ENCODE measurements at places on chromosomes 6 and 20.

DNA sequence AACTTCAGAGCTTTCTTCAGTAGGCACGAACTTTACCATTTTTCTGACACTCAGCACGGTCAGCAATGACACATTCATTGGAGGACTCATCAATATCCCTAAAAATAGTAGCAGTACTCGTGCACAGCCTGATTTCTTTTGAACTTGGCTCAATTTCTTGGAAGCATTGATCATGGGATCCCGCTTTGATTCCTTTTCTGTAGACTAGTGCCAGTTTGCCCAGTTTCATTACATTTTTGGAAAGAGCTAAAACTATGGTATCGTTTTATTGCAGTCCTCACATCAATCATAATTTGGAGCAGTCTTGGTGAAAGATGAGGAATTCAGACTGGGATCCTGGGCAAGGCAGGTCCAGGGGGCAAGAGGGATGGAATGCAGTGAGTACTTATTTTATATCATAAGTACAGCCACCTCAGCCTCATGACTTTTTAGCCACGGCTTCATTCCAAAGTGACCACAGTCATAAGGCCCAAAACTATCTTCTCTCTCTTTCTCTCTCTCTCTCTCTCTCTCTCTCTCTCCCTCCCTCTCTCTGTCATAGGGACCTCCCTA lies 170.9 kb upstream of the AKAP12 start:
- DNase-seq: no peak

GRCh38 chr20:17950670-17951069 lies 17.9 kb downstream of the SNX5 start:
- DNase-seq: no peak

GRCh38 chr20:37734228-37734985 lies 40.6 kb downstream of the CTNNBL1 start:
- DNase-seq: no peak

- no peak for DNase-seq
Measured at GRCh38 chr20:62336329-62336728, 30.8 kb downstream of the LAMA5 start.

- DNase-seq: no peak
Measured at GRCh38 chr6:164010441-164011103, 596.1 kb downstream of the QKI start.

GRCh38 chr6:15608396-15608795 lies 54.4 kb downstream of the DTNBP1 start:
- DNase-seq: no peak

- peak; percentile 95 for DNase-seq
Measured at GRCh38 chr6:47358440-47359225, 48.9 kb upstream of the TNFRSF21 start.

DNA sequence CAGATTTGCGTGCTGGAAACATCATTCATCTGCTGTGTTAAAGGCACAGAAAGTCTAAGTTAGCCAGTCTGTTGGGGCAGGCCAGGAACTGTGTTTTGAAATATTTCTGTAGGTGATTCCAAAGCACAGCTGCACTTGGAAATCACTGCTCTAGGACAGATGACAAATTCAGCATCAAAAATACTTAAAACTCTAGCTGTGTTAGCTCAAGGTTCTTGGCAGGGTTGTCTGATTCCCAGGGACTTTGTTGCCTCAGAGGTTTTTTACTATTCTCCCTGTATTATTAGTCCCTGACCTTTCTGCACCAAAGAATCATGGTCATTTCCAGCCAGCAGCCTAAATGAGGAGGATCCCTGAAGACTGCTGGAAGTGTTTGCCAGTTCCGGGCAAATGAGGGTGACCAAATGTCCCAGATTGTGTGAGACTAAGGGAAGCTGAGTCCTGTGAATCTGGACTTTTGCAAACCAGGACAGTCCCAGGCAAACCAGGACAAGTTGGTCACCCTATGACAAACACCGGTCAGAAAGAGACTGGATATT lies 84.3 kb upstream of the TMEM30A start:
- DNase-seq: no peak

- no peak for DNase-seq
Measured at GRCh38 chr6:104653781-104654180, 205.9 kb downstream of the HACE1 start.

DNA sequence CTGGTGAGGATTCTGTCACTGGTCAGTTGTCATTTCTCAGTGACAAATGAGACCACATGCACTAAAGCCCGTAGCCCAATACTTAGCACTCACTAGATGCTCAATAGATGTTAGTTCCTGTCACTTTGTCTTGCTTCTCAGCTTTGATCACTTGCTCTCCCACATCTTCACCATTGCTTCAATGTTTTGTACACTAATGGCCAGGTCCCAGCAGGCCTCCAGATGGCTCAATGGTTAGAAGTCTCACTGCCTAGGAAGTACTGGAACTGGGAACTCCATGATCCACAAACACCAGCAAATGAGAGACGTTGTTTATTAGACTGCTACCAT lies 502.8 kb upstream of the JARID2 start:
- DNase-seq: no peak

DNA sequence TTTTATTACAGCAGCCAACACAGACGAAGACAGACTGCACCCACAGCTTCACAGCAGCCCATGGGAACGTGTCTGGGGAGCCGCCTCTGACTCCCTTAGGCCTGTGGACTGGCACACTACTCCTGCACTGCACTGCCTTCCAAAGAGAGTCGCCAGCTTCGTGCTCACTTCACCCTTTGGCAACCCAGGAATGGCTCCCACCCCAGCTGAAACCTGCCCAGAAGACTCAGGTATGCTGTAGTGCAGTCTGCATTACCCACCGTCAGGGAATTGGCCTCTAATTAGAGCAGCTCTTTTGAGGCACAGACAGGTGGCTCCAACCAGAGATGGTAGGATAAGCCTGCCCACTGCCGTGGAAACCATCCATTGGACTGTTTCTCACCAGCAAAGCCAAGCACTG lies 39.9 kb upstream of the FRMD1 start:
- DNase-seq: no peak

DNA sequence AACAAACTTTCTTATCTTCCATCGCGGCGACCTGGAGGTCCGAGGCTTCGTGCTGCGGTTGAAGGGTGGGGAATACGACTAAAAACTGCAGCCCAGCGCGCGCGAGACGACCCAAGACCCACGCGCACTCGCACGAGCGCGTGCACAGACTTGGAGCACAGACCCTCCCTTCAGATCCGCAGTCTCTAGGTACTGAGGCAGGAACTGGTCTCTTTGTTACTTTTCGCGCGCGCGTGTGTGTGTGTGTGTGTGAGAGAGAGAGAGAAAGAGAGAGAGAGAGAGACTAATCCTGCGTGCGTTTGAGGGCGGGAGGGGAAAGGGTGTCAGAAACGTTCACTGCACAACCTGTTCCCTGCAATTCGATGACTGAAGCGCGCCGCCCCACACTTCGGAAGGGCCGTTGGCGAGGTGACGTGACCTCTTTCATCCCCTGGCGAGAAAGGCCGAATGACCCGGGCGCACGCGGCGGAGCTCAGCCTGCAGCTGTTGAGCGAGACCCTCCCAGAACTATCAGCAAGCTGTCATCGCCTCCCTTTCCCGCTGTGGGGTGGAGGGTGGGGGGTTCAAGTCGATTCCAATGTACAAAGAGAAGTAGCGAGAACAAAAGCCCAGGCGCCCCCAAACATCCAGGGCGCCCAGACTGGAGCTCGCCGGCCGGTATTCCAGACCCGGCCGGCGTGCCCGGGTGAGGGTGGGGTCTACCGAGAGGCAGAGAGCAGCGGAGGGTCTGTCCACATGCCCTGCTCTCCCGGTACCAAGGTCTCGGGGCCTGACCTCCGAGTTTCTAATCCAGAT lies 1.5 kb upstream of the TUBB2B start:
- DNase-seq: peak; percentile 83

DNA sequence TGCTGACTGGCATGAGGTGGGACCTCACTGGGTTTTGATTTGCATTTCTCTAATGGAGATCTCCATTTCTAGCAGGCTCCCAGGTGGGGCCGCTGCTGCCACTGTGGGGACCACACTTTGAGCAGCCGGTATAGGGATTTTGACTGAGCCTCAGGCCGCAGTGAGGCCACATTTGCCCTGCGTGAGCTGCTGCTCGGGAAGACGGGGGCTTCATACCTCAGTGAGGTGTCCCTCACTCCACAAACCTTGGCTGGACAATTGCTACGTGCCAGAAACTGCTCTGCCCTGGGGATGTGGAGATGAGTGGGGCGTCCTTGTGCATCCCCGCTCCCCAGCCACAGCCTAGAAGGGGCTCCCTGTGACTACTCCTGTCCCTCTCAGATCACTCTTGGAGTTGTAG lies 134.3 kb downstream of the ANKRD60 start:
- no peak for DNase-seq

DNA sequence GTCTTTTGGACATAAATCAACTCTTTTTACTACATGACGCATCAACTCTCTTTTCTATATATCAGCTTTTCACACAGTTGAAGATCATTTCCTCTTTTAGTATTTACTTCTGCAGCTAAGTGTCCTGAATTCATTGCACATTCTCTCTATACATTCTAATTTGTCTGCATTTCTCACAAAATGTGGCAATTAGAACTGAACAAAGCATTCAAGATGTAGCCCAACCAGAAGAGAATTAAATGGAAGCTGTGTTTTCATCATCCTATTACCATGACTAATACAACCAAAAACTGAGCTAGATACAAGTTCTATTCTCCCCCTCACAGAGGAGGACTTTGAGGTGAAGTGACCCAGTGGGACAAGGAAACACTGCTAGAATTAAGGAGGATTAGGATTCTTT lies 86.9 kb downstream of the PLCG1 start:
- DNase-seq: no peak

- DNase-seq: no peak
Measured at GRCh38 chr20:59074456-59074855, 31.9 kb upstream of the PRELID3B start.

DNA sequence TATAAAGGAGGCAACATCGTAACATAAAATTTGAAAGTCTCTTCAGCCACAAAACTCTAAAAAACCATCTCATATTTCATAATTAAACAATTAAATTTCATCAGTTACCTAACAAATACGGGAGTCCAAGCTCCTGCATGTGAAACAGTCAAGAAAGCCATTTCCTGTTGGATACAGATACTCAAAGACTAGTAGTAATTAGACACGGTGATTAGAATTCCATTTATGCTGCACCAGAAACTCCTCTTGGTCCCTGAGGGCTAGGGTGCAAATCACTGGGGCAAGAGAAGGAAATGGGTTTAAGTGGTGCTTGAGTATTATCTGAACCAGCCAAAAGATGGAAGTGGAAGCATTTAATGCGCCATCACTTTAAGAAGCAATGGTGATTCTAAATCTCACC lies 27.4 kb downstream of the TRAM2 start:
- DNase-seq: no peak

GRCh38 chr20:25301357-25301920 lies 53.6 kb downstream of the PYGB start:
- DNase-seq: no peak

DNA sequence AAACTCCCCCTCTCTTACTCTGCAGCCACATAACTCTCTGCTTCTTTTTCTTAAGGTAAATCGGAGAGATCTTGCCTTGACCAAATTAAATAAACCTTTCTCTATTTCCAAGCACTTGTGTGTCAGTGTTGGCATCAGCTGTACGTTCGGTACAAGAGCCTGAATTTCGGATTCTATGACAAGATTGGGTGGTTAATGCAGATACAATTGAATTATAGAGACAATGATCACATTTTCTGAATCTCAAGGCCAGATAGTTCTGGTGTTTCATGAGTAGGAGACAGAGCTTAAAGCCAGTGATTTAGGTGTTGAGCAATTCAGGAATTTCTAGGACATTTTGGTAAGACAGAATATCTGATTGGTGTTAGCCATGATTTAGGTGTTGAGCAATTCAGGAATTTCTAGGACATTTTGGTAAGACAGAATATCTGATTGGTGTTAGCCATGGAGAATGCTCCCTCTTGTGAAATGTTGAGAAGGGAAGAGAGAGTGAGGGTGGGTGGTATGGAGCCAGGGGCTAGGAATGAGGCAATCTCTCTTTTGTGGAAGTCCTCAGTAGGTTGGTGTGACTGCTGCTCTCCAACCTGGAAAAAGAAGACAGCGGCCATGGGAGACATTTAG lies 5.1 kb downstream of the SPINT3 start:
- no peak for DNase-seq

DNA sequence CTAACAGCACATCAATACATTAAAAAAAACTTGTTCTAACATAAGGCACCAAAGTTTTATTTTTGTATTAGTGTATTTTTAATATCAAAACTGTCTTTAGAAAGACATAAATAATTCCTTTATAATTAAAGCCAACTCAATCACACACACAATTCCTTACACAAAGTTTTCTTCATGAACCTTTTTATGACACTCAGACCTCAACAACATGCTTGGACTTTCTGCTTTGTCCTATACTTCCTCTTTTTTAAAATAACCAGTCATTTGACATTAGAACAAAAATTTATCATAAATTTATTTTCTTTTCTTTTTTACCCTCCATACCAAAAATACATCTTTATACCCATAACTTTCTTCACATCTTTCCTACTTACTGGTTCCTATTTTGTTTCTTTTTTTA lies 292.0 kb upstream of the ARID1B start:
- DNase-seq: no peak

DNA sequence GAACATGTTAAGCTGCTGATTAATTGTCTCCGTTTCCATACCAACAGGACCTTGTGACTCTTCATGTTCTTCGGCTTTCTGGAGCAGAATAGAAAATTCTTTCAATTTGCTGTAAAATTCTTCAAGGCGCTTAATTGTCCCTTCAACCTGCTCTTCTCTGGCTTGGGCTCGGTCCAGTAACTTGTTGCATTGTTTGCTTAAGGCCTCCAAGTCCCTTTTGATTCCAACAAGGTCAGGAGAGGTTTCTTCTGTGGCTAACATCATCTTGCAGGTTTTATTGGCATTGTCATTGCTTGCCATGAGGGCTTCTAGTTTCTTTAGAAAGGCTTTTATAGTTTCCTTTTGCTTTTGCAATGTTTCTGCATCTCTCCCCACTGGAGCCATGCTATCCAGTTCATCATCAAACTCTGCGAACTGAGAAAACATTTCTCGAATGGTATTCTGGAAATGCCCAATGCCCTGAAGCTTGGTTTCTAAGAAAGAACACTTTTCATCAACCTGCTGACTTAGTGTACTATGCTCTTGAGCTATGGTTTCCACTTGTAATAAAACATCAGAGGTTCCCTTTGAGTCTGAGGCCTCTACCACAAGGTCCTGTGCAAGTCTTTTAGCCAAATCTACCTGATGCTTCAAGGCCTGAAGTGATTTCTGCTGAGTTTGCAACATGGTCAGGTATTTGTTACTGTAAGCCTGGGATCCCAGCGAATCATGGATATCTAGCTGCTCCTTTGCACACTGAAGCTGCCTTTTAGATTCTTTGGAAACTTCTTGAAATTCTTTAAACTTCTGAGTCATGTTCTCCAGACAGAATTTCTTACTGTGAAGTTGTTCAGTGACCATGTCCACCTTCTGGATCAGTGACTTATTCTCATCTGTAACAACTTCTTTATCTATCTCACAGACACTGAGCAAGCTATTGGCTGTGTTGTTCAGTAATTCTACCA lies 90.2 kb downstream of the DST start:
- DNase-seq: no peak

- DNase-seq: peak; percentile 83
Measured at GRCh38 chr6:84773431-84774156, 9.2 kb upstream of the TBX18 start.

- no peak for DNase-seq
Measured at GRCh38 chr6:151962246-151962846, 154.9 kb downstream of the ESR1 start.

Measured in SHP77 (cell line).